GM18507 (cell line): ENCODE measurements at places on chromosomes 3 and 15.

GRCh38 chr3:162390891-162391290, 894.3 kb downstream of the OTOL1 start:
- DNase-seq = no peak

DNA sequence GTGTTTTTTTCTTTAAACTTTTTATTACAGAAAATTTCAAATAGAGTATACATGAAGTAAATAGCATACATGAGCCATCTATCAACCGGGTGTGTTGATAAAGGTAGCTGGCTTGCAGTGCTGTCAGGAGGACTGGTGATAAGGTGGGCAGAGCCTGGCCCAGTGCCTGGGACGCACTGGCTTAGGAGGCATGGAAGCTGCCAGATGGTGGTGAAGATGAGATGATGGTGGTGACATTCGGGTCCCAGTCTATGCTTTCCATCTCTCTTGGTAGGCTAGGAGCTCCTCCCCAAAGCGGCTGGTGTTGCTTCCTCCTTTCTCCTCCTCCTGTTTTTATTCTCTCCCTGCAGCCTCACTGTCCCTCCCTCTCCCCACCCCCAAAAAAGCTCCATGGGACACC, 101.7 kb downstream of the ADCY5 start:
- DNase-seq = no peak

DNA sequence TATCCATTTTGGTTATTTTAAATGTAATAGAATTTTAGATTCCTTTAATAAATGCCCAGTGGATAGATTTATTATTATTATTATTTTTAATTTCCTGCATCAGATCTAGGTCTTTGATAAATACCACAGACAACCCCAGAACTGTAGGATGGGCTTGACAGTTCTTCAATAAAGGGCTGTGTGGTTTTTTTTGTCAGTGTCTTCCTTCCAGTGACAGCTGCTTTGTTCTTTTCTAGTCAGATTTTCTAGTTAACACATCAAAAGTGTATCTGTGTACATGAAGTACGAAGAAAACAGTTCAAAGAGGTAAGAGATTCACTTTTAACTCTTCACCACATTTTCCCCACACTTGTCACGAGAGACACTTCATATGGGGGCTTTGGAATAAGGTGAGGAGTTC, 120.3 kb downstream of the SAMMSON start:
- DNase-seq = no peak

GRCh38 chr3:11727207-11727606, 83.5 kb upstream of the VGLL4 start:
- DNase-seq = no peak

GRCh38 chr15:40878785-40879184, 4.8 kb upstream of the RHOV start:
- no peak for DNase-seq
